AG08396 (cell line): ENCODE measurements at places on chromosomes 16 and 17.

DNA sequence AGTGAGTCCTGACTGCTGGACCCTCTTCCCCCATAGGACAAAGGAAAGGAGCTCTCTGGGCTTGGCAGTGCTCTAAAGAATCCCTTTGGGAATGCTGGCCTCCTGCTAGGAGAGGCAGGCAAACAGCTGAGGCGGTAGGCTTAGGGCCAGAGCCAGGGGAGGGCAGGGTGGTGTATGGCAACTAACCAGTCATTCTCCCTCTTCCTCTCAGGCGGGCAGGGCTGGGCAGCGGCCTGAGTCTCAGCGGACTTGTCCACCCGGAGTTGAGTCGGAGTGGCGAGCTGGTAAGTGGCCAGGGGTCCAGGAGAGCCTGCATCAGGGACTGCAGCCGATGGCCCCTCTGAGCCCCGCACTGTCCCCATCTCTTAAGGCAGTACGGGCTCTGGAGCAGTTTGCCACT is 4.4 kb downstream of the ACADVL start:
- DNase-seq = no peak

- no peak for DNase-seq
Measured at GRCh38 chr16:48526058-48526957, 83.7 kb downstream of the N4BP1 start.

- DNase-seq = no peak
Measured at GRCh38 chr17:59790910-59791309, 83.5 kb downstream of the VMP1 start.

DNA sequence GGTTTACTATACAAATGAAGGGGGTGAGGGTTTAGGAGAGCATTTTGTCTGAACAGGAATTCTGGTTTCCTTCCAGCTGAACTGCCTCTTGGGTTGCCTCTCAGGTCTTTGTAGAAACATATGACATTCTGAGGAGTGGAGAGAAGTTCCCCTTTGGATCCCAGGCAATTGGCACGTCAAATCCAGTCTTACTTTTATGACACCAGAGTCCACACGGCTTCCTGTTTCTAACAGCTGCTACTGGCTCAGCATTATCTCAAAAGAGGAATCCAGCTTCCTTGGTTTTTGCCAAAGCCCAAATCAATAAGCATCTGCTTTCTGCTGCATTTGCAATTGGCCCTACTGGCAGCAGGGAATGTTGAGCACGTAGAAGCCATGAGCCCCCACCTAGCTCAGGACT is 97.6 kb upstream of the FAM20A start:
- no peak for DNase-seq

DNA sequence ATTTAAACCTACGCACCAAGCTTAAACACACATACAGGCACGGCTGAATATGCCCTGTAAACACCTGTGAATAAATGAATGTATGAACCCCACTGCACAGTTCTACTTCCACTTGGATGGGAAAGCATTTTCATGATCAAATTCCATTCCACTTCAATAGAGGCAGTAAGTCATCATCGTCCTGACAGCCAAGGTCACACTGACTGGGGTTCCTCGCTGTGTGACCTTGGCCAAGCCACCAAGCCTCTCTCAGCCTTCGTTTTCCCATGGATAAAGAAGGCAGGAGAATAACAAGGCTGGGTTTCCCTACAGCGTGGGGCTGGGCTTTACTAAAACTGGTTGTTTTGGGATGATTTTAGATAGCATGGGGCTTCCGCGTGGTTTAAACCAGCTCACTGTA is 82.8 kb downstream of the TBC1D16 start:
- peak; percentile 2 for DNase-seq

- no peak for DNase-seq
Measured at GRCh38 chr17:49452201-49452600, 37.5 kb upstream of the PHB1 start.

GRCh38 chr16:89863741-89864526 is 9.5 kb upstream of the TCF25 start:
- no peak for DNase-seq

DNA sequence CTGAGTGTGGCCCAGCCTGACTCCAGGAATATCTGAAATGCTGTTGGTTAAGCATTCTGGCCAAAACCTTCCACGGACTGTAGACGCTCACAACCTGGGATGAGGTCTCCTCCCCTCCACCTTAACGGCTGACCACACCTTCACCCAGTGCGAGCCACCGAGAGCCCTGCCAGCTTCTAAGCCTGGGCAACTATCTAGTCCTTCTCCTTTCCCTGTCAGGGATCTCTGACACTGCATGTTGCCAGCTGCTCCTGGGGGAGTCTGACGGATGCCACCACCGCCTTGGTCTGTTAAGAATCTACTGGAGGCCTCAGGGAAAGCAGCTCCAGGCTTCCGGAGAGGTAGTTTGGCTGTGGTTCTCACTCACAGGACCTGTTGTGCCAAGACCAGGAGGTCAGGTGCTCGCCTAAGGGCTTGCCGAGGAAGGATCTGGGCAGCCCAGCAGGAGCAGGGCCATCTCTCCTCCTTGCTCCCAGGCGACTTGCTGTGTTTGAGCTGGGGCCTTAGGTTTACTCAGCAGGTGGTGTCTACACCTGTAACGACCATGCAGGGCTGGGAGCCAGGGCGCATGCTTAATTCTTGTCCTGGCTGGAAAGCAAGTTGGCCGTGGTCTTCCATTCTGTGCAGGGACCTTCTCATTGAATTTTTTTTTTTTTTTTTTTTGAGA is 111.8 kb downstream of the NTN1 start:
- DNase-seq = no peak

- DNase-seq = peak; percentile 64
Measured at GRCh38 chr17:50149417-50150353, 792 bp downstream of the PPP1R9B start.

GRCh38 chr16:70468776-70469525 is 14.6 kb downstream of the FCSK start:
- no peak for DNase-seq

DNA sequence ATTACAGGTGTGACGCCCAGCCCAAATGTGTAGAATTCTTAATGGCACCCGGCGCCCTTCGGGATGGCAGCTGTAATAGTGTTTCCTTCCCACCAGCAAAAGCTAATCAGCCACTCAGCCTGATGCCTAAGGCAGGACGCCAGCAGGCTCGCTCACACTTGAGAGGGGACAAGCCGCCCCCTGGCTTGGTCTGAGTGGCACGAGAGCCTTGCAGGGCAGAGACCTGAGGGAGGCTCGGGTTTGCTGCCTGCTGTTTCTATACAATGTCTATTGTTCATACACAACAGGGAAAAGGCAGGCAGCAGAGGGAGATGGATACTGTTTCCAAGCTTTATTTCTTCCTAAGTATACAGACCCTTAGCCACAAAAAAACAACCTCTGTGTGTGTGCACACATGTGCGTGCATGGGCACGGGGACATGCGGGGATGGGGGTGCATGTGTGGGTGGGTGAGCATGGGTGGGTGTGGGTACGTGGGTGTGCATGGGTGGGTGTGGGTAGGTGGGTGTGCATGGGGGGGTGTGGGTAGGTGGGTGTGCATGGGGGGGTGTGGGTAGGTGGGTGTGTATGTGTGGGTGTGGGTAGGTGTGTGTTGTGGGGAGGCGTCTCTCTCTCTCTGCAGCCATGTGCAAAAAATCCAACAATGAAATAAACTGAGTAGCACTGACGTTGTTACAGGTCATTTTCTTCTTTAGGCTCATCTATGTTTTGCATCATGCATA is 10.0 kb downstream of the SLC38A8 start:
- DNase-seq = no peak

GRCh38 chr16:74500907-74501306 is 79.6 kb upstream of the CLEC18B start:
- no peak for DNase-seq

GRCh38 chr16:27646806-27647205 is 96.9 kb downstream of the KATNIP start:
- no peak for DNase-seq

- DNase-seq = no peak
Measured at GRCh38 chr16:54140057-54140787, 146.4 kb downstream of the IRX3 start.

DNA sequence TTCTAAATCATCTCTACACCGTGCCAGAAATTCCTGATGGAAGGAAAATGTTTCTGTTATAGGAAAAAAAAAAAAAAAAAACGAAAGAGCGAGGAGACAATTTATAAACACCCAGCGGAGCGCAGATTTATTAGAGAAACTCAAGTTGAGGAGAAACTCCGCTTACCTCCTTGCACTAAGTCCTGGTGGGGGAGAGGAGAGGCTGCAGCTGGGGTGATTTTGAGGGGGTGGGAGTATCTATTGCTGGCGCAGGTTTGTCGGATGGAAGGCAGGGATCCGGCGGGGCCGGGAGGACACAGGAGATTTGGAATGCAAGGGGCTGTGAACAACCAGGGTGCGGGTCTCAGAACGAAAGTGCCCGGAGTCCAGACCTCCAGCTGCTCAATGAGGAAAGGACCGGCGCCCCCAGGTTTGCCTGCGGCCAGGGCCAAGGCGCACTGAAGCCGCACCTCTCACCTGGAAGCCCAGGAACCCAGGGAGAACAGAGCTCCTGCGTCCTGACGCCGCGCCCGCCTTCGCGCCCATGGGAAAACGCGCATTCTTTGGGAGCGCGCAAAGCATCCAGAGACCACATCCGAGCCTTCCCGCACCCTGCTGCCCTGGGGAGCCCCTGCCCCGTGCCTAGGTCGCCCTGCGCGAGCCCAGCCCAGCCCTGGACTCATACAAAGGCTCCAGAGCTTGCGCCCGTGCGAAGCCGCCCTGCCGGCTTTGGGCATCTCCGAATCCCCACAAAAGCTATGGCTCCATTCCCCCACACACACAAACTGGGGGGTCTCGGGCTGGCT is 2.6 kb upstream of the HOXB8 start:
- DNase-seq = no peak

GRCh38 chr17:28545787-28546415 is 6.5 kb downstream of the UNC119 start:
- no peak for DNase-seq

DNA sequence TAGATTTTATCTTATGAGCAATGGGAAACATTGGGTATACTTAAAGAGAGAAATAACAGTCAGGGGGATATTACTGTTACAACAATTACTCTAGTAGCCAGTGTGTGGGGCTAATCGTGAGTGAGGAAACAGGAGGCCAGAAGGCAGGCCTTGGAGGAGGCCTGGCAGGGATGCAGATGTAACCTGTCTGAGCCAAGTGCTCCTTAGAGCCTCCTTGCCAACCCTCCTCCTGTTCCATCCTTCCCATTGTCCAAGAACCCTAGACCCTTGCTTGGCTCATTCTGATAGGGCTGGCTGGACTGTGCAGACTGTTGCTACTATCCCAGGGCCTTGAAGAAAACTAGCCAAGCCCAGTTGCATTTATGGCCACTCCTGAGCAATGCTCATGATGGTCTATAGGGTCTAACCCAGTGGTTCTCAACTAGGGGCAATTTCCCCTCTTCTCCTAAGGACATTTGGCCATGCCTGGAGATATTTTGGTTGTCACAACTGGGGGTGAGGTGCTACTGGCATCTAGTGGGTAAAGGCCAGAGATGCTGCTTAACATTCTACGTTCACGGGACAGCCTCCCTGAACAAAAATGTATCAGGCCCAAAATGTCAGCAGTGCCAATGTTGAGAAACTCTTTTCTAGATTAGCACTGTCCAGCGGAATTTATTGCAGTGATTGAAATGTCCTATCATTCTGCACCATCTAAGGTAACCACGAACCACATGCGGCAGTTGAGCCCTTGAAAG is 24.4 kb upstream of the WSCD1 start:
- DNase-seq = no peak

- DNase-seq = no peak
Measured at GRCh38 chr16:58506241-58507194, 6.6 kb downstream of the NDRG4 start.

DNA sequence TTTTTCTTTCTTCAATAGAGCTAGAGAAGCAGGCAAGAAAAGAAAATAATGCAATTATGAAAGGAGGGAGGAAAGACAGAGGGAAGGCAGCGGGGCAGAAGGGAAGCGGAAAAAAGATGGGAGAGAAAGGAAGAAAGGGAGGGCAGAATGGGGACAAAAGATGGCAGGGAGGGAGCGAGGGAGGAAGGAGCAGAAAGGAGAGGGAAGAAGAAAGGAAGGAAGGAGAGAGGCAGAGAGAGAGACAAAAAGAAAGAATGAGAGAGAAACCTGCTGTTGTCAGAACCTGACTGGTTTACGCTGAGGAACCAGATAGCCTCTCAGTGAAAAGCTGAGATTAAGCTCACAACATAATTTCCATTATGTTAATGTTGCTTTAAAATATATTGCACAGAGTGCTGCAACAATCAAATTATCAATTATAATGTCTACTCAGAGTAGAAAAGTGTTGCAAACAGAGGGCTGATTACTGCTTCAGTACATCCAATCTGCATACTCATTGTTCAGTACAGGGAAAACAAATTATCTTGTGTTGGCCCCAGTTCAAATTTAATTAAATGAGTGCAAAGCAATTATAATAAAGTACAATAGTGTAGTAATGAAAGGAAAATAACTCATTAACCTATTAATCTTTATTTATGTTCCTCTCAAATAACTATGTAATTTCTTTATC is 32.0 kb upstream of the TOX3 start:
- DNase-seq = no peak

DNA sequence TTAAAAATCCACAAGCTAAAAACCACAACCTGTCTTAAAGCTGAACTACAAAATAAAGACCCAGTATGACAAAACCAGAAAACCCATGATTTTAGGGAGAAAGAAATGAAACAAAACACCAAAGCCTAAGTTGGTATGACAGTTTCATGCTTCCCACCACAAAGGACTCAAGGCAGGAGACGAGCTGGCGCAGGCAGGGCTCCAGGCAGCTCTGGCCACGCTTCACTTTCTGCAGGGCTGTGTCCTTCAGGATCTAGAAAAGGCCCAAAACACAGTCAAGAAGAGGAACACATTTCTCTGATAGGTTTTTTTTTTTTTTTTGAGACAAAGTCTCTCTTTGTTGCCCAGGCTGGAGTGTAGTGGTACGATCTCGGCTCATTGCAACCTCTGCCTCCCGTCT is 75.3 kb downstream of the WDR59 start:
- DNase-seq = no peak

GRCh38 chr17:17726458-17727060 is 45.3 kb downstream of the RAI1 start:
- DNase-seq = no peak

DNA sequence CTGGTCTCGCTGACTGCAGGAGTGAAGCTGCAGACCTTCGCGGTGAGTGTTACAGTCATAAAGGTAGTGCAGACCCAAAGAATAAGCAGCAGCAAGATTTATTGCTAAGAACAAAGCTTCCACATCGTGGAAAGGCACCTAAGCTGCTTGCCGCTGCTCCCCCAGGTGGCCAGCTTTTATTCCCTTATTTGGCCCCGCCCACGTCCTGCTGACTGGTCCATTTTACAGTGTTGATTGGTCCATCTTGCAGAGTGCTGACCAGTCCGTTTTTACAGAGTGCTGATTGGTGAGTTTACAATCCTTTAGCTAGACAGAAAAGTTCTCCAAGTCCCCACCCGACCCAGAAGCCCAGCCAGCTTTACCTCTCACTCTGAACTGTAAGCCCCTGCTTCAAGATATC is 227.8 kb downstream of the ABCC12 start:
- no peak for DNase-seq

DNA sequence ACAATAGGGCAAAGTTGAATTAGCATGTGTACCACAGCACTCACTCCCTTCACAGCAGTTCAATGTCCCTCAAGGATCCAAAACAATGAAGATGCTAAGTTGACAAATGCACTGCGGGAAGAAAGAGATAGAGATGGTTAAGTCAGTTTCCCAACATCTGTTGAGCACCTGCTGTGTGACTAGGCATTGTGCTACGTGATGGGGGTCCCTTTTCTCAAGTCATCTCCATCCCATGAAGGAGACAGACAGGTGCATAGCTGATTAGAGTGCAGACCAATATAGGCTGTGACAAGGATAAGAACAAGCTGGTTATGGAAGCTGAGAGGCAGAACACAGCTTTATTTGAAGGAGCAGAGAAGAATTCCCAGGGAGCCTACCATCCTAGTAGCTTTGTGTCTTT is 114.2 kb downstream of the HAPSTR1 start:
- no peak for DNase-seq

GRCh38 chr17:80346498-80347275 is 68.3 kb upstream of the ENDOV start:
- no peak for DNase-seq
